AG09319 (cell line): ENCODE measurements at places on chromosomes 1 and 21.

DNA sequence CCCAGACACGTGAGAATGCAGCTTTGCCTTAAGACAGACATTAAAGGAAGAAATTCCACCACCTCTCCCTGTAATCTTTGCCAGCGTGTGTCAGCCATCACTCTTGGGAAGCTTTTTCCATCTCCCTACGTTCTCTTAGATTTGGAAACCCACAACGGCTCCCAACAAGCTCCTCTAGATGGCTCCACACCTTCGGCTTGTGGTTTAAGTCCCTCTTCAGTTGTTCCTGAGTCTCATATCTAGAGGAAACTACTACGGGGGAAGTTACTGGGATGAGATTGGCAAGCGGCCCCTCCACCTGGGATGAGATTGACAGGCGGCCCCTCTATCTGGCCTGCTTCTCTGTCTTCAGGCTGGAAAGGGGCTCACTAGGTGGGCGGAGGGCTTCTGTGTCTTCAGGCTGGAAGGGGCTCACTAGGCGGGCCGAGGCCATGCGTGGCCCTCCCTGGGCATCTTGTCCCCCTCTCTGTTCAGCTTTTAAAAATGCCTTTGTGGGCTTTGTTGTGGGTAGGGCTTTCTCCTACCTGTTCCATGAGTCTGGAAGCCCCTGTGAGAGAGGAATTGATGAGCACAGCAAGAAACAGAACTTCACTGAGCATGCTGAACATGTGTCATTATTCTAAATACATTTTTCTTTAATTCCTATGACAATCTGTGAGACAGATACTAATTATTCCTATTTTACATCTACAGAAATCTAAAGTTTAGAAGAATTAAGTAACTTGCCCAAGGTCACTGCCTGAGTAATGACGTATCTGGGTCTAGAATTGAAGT lies 670.5 kb downstream of the KIF26B start:
- DNase-seq = no peak

- peak; percentile 18 for DNase-seq
These were observed 8.2 kb downstream of the LPAR3 start for GRCh38 chr1:84884671-84885389.

- no peak for DNase-seq
These were observed 293.8 kb downstream of the SPATA17 start for GRCh38 chr1:217924924-217925323.

DNA sequence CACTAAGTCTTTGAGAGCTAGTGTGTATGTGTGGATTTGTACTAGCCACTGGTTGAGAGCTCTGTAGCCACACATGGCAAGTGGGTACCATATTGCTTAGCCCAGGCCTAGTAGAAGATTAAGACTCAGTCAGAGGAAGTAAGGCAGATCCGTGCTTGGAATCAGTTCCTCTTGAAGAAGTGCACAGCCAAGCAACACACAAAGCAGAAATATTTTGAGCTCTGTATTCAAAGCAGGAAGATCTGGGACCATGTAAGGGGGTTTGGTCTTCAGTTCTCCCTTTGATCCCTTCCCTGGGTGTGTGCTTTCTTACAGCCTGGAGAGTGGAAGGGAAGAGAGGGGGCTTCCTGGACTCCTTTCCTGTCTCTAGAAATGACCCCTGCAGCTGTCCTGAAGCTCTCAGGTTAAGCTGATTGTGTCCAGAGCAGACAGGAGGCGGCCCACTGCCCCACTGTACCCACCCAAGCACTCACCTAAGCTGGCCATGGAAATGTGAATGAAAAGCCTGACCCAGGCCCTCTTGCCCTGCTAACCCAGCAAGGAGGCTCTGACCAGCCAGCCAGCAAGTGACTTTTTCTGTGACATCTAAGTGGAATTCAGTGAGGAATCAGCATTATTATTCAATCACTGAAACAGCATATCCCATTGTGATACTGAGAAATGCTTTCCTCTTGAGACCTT lies 3.6 kb downstream of the ETS2 start:
- no peak for DNase-seq

- DNase-seq = no peak
These were observed 285.3 kb upstream of the C1orf105 start for GRCh38 chr1:172135076-172135672.

DNA sequence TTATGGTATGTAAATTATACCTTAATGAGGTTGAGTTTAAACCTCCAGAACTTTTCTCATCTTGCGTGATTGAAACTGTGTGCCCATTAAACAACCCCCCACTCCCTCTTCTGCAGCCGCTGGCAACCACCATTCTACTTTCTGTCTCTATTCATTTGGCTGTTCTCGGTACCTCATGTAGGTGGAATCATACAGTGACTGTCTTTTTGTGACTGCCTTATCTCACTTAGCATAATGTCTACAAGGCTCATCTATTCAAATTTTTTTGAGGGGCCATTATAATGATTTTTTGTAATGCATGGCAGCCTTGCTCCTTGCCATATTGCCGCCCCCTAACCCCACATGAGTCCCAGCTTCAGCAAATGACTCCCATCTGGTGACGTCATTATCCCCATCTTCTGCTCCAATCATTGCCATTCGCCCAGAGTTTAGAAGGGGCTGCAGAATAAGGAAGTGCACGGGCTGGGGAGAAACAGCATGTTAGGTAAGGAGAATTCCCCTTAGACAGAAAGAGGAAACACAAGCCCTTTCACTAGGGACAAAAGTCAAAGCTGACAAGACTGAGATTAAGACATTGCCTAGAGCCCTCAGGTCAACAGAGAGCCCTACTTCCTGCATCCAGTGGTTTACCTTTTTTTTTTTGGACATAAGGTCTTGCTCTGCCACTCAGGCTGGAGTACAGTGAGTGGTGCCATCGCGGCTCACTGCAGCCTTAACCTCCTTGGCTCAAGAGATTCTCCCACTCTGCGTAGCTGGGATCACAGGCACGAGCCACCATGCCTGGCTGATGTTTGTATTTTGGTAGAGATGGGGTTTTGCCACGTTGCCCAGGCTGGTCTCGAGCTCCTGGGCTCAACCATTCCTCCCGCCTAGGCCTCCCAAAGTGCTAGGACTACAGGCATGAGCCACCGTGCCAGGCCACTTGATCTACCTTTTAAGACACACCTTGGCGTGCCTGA lies 78.4 kb upstream of the ERRFI1 start:
- no peak for DNase-seq

DNA sequence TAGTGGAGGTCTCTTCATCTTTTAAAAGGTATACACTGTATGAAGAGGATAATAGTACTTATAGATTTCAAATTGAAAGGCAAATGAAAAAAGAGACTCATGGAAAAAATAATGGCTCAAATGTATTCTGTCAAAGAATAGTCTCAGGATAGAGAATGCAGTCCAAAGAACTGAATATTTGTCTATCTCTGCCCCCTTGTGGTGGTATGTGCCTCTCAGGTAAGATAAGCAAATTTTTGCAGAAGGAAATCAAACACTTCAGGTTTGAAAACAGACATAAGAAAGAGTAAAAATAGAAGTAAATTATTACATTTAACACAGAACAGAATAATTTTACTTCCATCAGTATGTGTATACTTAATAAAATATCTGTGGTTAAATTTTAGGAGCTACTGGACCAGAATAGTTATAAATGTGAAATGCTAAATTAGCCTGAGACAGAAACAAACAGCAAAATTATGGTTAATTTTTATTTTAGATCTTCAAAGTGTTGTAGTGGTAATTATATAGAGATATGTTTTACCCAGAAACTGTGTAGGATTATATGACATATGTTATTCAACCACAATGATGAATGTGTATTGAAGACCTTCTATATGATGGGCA lies 164.4 kb upstream of the PALMD start:
- DNase-seq = no peak

DNA sequence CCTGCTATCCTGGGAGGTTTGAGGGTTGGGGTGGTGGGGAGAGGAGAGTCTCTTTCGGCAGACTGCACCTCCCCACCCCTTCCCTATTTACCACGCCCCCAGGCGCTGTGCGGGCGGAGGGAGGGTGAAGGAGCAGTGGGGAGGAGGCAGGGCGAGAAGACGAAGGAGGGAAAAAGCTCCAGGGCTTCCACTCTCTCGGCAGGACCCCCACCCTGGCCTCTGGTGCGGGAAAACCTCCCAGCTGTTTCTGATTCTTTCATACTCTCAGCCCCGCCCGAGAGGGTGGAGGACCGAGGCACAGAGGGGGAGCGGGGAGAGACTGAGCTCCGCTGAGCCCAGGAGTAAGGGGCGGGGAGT lies 866 bp upstream of the WNT2B start:
- no peak for DNase-seq

- no peak for DNase-seq
These were observed 146.3 kb downstream of the C1orf94 start for GRCh38 chr1:34322969-34323368.

GRCh38 chr1:40339420-40340323 lies 22.6 kb upstream of the COL9A2 start:
- no peak for DNase-seq

- DNase-seq = no peak
These were observed 56.1 kb downstream of the STYXL2 start for GRCh38 chr1:167149793-167150491.

GRCh38 chr21:26471099-26471471 lies 102.0 kb downstream of the CYYR1 start:
- no peak for DNase-seq

DNA sequence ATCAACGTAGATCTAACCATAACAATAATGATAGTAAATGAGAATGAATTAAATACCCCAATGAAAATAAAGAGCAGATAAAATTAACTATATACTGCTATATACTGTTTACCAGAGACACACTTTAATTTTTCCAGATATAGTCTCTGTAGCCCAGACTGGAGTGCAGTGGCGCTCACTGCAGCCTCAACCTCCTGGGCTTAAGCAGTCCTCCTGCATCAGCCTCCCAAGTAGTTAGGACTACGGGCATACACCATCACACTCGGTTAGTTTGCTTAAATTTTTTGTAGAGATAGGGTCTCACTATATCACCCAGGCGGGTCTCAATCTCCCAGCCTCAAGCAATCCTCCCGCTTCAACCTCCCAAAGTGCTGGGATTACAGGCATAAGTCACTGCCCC lies 37.2 kb downstream of the TRIM33 start:
- DNase-seq = no peak

DNA sequence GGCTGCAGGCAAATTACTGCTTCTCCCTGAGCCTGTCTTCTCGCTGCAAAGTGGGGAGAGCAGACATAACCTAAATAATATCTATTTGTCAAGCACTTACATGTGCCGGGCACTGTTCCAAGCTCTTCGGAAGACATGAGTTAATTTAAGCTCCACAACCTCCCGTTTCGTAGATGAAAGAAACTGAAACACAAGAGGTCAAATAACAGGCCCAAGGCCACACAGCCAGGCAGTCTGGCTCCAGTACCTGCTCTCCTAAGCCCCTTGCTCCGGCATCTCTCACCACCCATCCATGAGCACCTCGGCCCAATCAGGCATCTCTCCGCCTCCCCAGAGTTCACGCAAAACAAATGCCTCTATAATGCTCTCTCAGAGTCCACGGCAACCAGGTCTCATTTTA lies 65.4 kb downstream of the TAS1R2 start:
- no peak for DNase-seq

GRCh38 chr1:200911361-200911760 lies 16.7 kb downstream of the INAVA start:
- DNase-seq = no peak

GRCh38 chr1:89025928-89026327 lies 3.3 kb upstream of the GBP3 start:
- no peak for DNase-seq

- no peak for DNase-seq
These were observed 5.9 kb upstream of the DHX9 start for GRCh38 chr1:182833271-182833670.

GRCh38 chr21:23725576-23725975 lies 1881.7 kb downstream of the MRPL39 start:
- DNase-seq = no peak

- no peak for DNase-seq
These were observed 183.6 kb downstream of the DYRK1A start for GRCh38 chr21:37550157-37550556.
